Foreskin melanocyte (primary cell): ENCODE measurements at places on chromosomes 7 and 10.

GRCh38 chr10:117126034-117126433 lies 12.0 kb downstream of the VAX1 start:
- DNase-seq: no peak

GRCh38 chr7:90777465-90777864 lies 181.3 kb downstream of the CDK14 start:
- no peak for DNase-seq

DNA sequence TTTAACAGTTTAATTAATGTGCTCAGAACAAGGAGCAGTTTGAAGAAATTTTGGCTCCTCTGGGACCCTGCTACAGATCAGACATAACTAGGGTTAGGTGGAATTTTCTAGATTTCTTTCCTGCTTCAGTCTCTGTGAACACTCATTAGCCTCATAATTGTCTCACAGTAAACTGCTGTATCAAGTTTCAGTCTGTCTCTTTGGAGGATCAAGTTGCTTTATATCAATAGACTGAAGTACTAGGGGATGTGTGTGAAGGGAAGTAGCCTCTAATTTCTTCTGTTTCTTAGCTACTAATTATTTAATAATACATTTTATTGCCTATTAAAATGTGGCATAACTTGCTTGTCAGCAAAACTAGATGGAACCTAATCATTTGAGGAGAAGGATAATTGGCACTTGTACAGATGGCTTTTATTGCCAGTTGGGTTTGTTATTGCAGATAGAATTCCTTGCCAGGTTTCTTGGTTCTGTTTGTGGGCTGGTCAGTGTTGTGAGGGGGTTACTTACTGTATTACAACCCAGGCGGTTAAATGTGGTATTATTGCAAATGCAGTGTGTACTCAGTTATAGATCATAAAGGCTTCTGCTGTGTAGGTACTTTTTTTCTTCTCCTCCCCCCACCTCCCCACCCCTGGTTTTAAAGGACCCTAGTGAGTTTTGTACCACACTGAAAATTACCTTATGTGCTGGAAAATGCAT lies 758.0 kb downstream of the AUTS2 start:
- DNase-seq: no peak

GRCh38 chr7:54397836-54398612 lies 144.2 kb upstream of the VSTM2A start:
- no peak for DNase-seq

- no peak for DNase-seq
These were observed 874 bp upstream of the RBP3 start for GRCh38 chr10:47347303-47347675.

GRCh38 chr10:129025787-129026186 lies 441.3 kb upstream of the MGMT start:
- no peak for DNase-seq
